ENCODE measurements at places on chromosomes 2 and 18. TPM values are rescaled to one million over a fixed set of nuclear protein-coding genes. Genes with fewer than 3 reads are reported as not detected.

DNA sequence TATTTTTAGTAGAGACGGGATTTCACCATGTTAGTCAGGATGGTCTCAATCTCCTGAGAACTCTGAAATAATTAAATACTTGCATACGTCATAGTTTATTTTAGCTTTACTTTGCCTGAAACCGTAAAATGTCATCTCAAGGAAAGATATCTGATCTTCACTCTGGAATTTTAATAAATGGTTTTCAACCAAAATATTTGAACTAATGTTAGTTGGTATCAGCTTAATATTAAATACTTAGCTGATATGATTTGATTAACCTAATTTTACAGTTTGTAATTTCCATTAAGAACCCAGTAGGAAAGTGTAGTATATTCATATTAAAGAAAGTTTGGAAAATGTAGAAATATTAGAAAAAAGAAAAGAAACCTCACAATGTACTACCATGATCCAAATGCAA lies 41.4 kb upstream of the STON1 start:
- no peak for DNase-seq
- H3K27ac ChIP-seq: no peak overlapping the region
- H3K27me3 ChIP-seq: no peaks in the 10 kb centered on the region
- H3K36me3 ChIP-seq: peaks cover 37% of the 10 kb centered on the region

GRCh38 chr2:227761740-227762476 lies 16.2 kb downstream of the SCYGR8 start:
- H3K36me3 ChIP-seq: no peaks in the 10 kb centered on the region
- no peak overlapping the region for H3K27ac ChIP-seq
- no peak for DNase-seq
- no peaks in the 10 kb centered on the region for H3K27me3 ChIP-seq
- H3K4me3 ChIP-seq: no peak overlapping the region

The TMEM169 gene
- total RNA-seq: 0.35 TPM

The GALNT14 gene
- 4.6 TPM for total RNA-seq

- DNase-seq: no peak
- no peak overlapping the region for H3K27ac ChIP-seq
- no peak overlapping the region for H3K4me3 ChIP-seq
- H3K4me1 ChIP-seq: no peaks in the 10 kb centered on the region
- H3K36me3 ChIP-seq: no peaks in the 10 kb centered on the region
Measured at GRCh38 chr2:83471655-83472054, 987.4 kb downstream of the SUCLG1 start.

The FEV gene
- total RNA-seq: not detected

The GAD1 gene
- total RNA-seq: 2.5 TPM

The TMEFF2 gene
- not detected for total RNA-seq

- H3K36me3 ChIP-seq: peaks cover 6% of the 10 kb centered on the region
- H3K4me3 ChIP-seq: no peak overlapping the region
- no peak for DNase-seq
- H3K27me3 ChIP-seq: no peaks in the 10 kb centered on the region
- H3K4me1 ChIP-seq: peaks cover 15% of the 10 kb centered on the region
Measured at GRCh38 chr18:55407774-55408535, 180.0 kb downstream of the TCF4 start.

- peak; percentile 11 for DNase-seq
- peaks cover 12% of the 10 kb centered on the region for H3K27me3 ChIP-seq
- no peak overlapping the region for H3K4me3 ChIP-seq
Measured at GRCh38 chr2:143162997-143163396, 33.8 kb downstream of the ARHGAP15 start.

The CD8B2 gene
- total RNA-seq: not detected

GRCh38 chr2:218743068-218743467 lies 32.4 kb downstream of the TTLL4 start:
- no peaks in the 10 kb centered on the region for H3K4me1 ChIP-seq
- no peak for DNase-seq
- H3K27me3 ChIP-seq: no peaks in the 10 kb centered on the region
- H3K4me3 ChIP-seq: no peak overlapping the region
- no peak overlapping the region for H3K27ac ChIP-seq

GRCh38 chr18:36595046-36595817 lies 233.6 kb downstream of the TPGS2 start:
- H3K36me3 ChIP-seq: peaks cover 7% of the 10 kb centered on the region
- no peak overlapping the region for H3K27ac ChIP-seq
- DNase-seq: no peak
- H3K4me1 ChIP-seq: peaks cover 17% of the 10 kb centered on the region

- H3K27me3 ChIP-seq: peaks cover 35% of the 10 kb centered on the region
- H3K36me3 ChIP-seq: no peaks in the 10 kb centered on the region
- H3K4me3 ChIP-seq: no peak overlapping the region
- no peak for DNase-seq
- no peaks in the 10 kb centered on the region for H3K4me1 ChIP-seq
Measured at GRCh38 chr2:41294331-41294730, 753.5 kb upstream of the PKDCC start.

The RTP5 gene
- total RNA-seq: not detected

DNA sequence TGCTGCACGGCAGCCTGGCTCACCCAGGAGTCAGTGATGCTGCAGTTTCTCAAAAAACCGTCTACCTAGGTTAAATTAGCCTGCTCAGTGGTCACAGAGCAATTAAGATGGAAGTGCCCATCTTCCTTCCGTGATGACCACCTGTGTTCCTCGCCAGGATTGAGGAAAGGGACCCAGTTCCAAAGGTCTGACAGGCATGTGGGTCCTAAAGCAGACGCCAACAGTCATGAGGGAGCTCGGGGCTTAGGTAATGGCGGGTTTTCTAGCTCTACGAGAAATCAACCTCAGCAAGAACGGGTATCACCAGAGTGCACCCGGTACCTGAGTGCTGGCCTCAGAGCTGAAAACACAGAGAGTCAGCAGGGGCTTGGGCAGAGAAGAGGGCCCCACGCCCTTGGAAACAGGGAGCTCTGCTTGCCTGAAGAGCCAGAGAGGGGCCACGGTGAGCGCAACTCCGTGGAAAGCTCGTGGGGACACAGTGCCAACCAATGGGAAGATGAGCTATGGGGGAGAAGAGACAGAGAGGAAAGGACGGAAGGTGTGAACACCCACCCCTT lies 34.3 kb upstream of the DNMT3A start:
- no peak overlapping the region for H3K4me3 ChIP-seq
- no peak for DNase-seq
- H3K27me3 ChIP-seq: no peaks in the 10 kb centered on the region
- H3K4me1 ChIP-seq: peaks cover 9% of the 10 kb centered on the region

DNA sequence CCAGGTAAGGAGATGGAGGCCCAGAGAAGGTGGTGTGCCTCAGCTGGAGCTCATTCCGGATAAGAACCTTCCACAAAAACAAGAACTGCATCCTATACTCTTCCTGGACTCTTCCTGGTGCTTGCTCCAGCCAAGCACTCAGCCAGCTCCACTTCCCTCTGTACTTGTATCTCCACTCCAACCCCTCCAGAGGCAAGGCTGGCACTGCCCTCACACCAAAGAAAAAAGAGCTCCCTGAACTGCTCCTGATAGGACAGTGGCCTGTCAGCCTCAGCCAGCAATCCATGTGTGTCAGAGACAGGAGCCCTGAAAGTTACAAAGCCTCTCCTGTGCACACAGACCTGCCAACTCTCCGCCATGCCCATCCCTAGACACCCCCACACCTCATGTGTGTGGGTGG lies 248.1 kb downstream of the CELF4 start:
- H3K36me3 ChIP-seq: no peaks in the 10 kb centered on the region
- no peak overlapping the region for H3K27ac ChIP-seq
- H3K4me3 ChIP-seq: no peak overlapping the region
- no peaks in the 10 kb centered on the region for H3K4me1 ChIP-seq

DNA sequence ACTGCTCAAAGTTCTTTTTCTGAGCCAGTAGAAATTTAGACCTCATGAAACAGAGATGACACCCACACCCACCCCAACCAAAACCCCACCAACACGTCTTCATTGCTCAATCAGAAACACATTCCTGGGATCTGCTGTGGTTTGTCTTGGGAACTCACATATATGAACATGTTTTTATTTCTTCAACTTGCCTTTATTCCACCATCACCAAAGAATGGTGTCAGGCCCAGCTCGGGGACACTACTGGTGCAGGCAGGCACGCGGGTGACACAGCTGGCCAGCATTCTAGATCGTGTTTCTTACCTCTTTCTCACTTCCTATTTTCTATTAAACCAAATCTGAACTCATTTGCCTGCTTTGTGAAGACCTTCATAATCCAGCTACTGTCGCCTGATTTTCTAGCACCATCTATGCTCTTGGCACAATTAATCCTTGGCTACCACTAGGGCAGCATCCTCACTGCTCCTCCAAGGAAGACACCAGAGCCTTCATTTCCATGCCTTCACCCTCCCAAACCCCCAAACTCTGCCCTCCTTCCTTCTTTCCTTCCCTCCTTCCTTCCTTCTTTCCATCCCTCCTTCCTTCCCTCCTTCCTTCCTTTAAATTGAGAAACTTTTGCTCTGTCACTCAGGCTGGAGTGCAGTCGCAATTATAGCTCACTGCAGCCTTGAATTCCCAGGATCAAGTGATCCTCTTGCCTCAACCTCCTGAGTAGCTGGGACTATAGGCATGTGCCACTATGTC lies 157.1 kb downstream of the BCL2 start:
- peaks cover 18% of the 10 kb centered on the region for H3K4me1 ChIP-seq
- no peaks in the 10 kb centered on the region for H3K27me3 ChIP-seq
- DNase-seq: peak; percentile 6
- H3K27ac ChIP-seq: peak overlapping the region; percentile 65
- H3K36me3 ChIP-seq: no peaks in the 10 kb centered on the region
- H3K4me3 ChIP-seq: no peak overlapping the region

The CDH7 gene
- not detected for total RNA-seq

Data from MCF 10A (cell line).